Right lung (tissue), 10 donors: ENCODE measurements at places on chromosomes 4 and X.

- no peak for DNase-seq
These were observed 141.3 kb downstream of the LDB2 start for GRCh38 chr4:16757080-16757521.

DNA sequence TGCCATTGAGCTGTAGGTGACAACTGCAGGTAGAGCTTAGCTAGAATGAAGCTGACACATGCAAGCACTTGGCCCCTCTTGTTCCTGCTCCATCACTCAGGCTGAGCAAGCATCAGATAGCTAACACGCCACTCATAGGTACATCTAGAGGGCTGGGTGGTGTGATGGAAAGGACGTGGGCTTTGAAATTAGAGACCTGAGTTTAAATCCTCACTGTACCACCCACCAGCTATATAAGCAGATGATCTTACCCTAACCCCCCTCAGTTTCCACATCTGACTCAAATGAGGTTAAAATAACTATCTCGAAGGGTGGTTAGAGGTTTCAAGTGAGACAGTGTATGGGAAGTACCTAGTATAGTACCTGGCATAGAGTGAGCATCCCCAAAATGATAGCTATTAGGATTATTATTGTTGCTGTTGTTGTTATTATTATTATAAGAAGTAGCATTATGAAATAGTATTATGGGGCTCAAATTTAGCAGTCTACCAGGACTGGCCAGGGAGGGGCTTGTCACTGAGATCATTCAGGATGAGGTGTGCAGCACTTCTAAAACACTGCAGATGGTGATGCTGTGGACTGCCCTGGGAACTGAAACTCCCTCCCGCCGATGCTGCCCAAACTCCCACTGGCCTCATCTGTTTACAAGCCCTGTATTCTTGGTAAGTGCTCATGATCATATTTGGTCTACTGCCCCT is 59.0 kb downstream of the REELD1 start:
- DNase-seq, result no peak

DNA sequence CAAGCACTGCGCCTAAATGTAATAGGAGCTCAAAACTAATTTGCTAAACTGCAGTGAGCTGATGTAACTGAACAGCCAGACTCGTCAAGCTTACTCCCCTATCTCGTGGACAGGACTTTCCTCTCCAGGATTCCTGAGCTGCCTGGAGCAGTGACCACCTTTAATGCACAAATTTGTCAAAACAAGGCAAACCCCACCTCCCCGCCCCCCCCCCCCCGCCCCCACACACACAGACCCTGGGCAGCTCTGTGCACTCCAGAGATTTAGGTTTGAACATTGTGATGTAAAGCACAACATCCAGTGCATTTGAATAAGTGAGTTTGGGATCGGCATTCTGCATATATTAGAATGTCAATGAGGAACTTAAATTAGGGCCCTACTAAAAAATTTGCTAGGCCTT is 77.7 kb upstream of the DHX15 start:
- no peak for DNase-seq

GRCh38 chrX:139222511-139223200 is 307.9 kb upstream of the F9 start:
- DNase-seq, result no peak

DNA sequence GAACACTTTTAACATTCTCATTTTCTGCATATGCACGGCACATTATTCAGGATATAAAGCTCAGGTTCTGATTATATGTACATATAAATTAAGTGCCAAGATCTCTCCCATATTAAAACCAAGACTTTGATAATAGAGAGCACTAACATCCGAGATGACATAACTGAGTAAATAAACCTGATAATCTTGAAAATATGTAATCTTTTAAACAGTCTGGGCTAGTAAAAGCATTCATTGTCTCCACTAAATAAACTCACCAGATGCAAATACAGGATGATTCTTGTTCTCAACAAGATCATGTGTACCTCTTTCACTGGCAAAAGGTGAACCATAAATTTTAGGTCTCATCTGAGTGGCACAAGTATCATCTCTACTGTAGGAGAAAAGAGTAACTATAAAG is 942.2 kb downstream of the TRAM1L1 start:
- no peak for DNase-seq

GRCh38 chr4:113962016-113962347 is 17.5 kb downstream of the ARSJ start:
- no peak for DNase-seq

DNA sequence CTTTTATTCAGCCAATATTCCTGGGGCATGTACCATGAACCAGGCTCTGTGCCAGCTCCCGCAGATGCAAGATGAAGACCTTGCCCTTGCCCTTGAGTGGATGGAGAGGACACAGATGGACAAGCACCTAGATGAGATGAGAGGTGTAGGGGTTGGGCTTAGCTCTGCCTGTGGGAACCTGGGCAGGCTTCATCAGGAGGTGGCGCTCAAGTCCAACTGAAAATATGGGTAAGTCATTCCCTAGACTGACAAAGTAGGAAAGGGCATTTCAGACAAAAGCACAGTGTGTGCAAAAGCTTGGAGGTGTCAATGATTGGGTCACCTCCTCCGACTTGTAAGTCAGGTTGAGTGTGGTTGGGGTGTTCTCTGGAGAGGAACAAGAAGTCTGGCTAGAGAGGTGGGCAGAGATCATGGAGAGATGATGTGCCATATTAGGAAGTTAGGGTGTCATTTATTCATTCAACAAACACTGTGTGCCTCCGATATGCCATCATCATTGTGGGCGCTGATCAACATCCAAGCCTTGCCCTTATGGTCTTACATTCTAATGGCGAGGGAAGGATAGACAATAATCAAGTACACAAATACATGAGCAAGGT is 64.6 kb downstream of the ANAPC4 start:
- peak; percentile 50 for DNase-seq

DNA sequence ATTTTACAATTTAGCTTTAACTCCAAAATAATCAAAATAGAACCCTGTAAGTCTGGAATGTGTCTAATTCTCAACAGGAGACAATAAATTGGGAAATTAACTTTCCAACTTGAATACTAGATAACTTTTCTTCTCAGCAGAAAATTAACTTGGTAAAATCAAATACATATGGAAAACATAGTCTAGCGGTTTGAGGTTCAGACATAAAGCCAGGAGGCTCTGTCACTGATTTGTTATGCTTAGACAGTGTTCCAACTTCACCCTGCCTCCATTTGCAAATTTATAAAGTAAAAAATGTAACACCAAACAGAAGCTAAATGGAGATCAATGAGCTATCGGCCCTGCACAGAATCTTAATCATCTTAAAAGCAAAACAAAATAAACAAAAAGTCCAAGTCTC is 46.3 kb downstream of the TBCK start:
- DNase-seq, result no peak

DNA sequence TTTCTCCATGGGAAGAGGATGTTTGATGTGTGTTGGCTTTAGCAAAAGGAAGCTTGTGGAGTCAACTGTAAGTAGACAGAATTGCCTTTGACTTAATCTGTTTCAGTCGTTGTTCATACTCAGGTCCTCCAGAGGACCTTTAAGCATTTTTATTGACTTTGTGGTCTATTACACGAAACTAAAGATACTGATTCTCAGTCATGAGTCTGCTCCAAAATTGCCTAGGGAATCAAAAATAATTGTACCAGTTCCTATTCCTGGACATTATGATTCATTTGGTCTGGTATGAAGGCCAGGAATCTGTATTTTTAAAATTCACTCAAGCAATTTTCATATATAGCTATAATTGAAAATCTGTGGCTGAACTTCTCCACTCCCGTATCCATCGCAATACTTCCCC is 38.6 kb downstream of the AR start:
- DNase-seq, result no peak

DNA sequence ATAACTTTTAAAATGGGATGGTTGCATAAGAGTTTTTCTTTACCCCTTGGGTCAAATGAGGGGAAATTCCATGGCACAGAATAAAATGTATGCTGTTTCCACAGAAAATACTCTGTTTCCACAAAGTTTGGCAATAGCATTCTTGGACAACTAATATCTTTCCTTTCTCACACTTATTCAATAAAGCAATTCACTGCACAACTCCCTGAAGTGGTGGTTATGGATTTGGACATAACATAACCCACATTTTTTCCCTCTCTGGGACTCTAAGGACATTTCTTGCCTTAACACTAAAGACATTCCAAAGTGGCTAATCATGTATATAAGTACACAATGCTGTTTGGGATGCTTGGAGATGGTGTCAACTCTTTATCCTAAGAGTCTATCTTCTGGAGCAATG is 51.7 kb upstream of the GPM6B start:
- peak; percentile 45 for DNase-seq

- DNase-seq, result no peak
These were observed 20.9 kb upstream of the DUSP9 start for GRCh38 chrX:153626025-153626633.

- no peak for DNase-seq
These were observed 39.5 kb downstream of the NEIL3 start for GRCh38 chr4:177349191-177349590.

DNA sequence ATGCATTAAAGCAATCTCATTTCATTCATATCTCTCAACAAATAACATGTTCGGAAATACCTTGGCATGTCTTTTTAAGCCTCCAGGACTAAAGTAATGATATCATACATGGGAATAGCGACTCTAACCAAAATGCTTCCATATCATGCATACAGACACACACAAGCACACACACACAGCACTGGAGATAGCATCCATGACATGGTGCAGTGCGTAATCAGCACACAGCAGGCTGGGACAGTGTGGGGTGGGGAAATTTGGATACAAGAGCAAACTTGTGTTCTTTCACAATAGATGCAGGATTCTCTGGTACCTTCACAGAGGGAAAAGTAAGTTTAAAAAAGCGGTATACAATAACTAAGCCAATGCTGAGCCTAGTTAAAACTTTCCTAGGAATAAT is 132.3 kb upstream of the HPGD start:
- DNase-seq, result no peak

GRCh38 chr4:111323916-111324315 is 701.0 kb upstream of the PITX2 start:
- DNase-seq, result no peak

DNA sequence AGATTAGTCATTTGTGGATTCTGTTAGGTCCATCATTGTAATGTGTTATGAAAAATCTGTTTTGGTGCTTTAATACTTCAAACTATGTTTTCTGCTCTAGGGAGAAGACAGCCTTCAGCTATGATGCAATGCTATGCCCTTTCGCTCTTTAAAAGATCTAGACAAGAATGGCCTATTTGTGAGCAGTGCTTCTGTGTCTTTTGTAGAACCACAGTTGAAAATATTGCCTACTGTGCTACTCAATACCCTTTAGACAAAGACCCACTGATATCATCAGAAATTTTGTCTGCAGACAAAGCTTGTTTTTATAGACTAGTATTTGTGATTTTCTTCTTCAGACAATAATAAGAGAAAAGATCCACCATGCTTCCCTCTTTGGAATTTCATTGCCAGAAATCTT is 44.6 kb upstream of the SLITRK2 start:
- no peak for DNase-seq

DNA sequence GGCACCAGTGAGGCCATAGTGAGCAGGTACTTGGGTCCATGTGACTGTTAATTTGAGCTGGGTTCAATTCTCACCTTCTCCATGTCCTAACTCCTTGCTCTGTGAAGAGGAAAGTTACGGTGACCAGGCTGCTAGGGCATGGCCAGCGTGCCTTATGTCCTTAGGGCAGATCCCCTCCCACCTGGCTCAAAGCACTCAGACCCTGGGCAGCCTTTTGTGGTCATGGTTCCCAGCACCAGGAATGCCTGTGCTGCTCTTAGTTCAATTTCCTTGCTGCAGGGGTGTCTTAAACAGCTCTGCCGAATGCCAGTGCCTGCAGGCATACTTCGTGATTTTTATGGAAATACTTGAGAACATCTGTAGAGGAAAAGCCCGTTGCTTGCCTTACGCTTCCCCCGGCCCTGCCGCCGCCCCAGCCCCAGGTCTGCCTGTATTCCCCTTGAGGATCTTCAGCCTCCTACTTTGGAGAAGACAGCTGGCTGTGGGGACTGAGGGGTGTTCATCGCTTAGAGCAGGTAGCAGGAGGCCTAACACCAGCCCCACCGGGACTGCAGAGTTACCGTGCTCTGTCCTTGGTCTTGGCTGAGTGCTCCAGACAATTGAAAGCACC is 3.1 kb upstream of the CDK16 start:
- DNase-seq, result no peak
